ENCODE measurements at places on chromosomes 2 and 18.

- DNase-seq: no peak
Observed at GRCh38 chr2:160132761-160133160, 67.3 kb downstream of the ITGB6 start.

DNA sequence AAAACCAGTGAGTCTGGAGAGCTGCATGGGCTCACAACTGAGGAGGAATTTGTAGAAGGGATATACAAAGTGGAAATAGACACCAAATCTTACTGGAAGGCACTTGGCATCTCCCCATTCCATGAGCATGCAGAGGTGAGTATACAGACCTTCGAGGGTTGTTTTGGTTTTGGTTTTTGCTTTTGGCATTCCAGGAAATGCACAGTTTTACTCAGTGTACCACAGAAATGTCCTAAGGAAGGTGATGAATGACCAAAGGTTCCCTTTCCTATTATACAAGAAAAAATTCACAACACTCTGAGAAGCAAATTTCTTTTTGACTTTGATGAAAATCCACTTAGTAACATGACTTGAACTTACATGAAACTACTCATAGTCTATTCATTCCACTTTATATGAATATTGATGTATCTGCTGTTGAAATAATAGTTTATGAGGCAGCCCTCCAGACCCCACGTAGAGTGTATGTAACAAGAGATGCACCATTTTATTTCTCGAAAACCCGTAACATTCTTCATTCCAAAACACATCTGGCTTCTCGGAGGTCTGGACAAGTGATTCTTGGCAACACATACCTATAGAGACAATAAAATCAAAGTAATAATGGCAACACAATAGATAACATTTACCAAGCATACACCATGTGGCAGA, 3.6 kb downstream of the TTR start:
- DNase-seq: no peak

DNA sequence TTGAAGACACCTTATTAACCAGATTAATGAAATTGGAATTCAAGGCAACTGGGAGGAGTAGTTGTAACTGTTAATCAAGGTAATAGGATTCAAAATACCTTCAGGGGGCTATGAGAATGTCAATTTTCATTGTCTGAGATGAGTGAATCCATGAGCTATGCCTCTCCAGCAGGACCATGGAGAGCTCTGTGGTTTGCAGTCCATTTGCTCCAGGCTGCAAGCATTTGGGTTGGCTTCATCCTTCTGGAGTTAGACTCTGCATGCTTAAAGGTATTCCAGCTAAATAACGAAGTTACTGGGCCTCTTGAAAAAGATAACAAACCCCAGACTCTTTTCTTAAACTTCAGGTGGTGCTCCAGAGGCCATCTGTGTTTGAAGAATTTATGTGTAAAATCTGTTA, 207.1 kb upstream of the SLC8A1 start:
- no peak for DNase-seq

- no peak for DNase-seq
Observed at GRCh38 chr18:31686986-31687928, 2.9 kb upstream of the B4GALT6 start.

DNA sequence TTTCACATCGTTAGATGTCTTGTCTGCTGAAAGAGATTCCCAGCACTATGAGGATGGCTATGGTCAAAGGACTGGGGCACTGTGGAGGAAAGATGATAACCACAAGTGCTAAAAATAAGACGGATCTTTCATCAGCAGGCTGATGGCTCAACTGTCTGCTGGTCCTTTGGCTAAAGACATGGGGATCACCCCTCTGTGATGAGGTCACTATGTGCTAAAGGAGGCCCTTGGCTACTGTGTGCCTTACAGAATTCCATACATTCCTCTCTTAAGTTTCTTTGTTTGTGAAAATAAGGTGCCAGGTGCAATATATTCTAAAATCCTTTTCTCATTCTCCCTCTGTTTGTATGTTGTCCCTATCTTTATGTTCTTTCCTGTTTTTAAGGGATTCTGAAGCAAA, 39.7 kb upstream of the LYPD6 start:
- no peak for DNase-seq

Measured in activated CD4-positive, alpha-beta T cell treated with anti-CD3 and anti-CD28 coated beads, Interleukin-2, amount 50 U/mL, for 1 hour (primary cell).